ENCODE measurements at places on chromosomes 2 and 18.

DNA sequence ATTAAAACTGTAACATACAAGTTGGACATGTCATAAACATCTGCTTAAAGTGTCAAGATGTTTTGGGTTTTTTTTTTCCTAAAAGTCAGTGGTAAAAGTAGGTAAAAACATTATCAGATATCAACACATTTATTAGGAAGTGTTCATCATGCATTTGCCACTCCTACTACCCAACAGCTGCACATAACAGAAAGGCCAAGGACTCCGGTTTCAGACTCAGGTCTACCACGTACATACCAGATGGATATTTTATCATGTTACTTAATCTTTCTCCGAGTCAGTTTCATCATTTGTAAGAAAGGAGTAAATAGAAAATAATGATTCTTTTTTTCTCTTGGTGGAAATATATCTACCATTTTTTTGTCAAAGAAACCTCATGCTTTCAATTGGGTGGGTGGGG lies 192.3 kb downstream of the UBE2E3 start:
- H3K36me3 ChIP-seq, result peaks cover 30% of the 10 kb centered on the region
- peaks cover 37% of the 10 kb centered on the region for H3K4me1 ChIP-seq
- no peak overlapping the region for H3K4me3 ChIP-seq
- no peak for DNase-seq
- H3K27me3 ChIP-seq, result no peaks in the 10 kb centered on the region
- H3K27ac ChIP-seq, result no peak overlapping the region

DNA sequence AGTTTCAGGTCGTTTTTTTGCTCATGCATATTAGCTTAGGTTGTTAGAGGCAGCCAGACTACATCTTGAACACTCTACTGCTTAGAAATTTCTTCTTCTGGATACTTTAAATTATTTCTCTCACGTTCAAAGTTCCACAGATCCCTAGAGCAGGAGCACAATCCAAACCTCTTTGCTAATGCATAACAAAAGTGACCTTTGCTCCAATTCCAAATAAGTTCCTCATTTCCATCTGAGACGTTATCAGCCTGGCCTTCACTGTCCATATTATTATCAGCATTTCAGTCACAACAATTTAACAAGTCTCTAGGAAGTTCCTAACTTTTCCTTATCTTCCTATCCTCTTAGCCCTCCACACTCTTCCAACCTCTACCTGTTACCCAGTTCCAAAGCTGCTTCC lies 50.4 kb upstream of the ERMN start:
- DNase-seq, result no peak
- no peak overlapping the region for H3K27ac ChIP-seq
- H3K4me1 ChIP-seq, result no peaks in the 10 kb centered on the region

DNA sequence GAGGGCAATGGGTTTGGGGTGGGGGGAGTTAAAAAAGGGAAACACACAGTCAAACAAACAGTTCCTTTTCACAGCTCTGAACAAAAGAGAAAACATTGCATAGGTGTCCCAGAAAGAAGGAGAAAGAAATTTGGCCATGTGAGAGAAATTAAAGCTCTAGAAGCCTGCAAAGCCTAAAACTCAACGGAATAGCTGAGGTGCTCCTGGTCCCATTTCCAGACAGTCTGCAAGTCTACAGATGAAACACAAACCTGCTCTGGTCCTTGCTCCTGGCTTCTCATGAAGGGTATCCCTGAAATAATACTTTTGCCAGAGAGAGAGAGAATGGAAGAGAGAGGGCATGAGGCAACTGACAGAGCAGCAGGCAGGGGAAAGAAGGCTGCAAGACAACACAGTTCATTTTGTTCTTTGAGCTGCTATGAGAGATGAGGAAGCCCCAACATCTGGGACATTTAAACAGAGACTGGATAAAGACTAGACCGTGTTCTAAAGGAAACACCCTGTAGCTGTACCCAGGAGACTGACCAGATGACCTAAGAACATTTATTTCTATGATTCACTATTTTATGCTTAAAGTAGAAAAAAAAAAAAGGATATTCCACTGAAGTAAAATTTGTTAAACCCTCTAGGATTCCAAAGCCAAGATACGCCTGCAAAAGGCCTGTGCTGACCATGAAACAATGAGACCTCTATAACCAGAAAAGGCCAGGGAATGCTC lies 57.3 kb upstream of the CYP26B1 start:
- no peak overlapping the region for H3K4me3 ChIP-seq
- H3K36me3 ChIP-seq, result no peaks in the 10 kb centered on the region
- no peaks in the 10 kb centered on the region for H3K4me1 ChIP-seq
- H3K27me3 ChIP-seq, result no peaks in the 10 kb centered on the region
- no peak for DNase-seq
- no peak overlapping the region for H3K27ac ChIP-seq

GRCh38 chr18:31680433-31680811 lies 4.0 kb downstream of the B4GALT6 start:
- no peak overlapping the region for H3K4me3 ChIP-seq
- H3K27me3 ChIP-seq, result peaks cover 42% of the 10 kb centered on the region
- DNase-seq, result no peak

- H3K4me1 ChIP-seq, result no peaks in the 10 kb centered on the region
- H3K27me3 ChIP-seq, result no peaks in the 10 kb centered on the region
- H3K4me3 ChIP-seq, result no peak overlapping the region
- no peak overlapping the region for H3K27ac ChIP-seq
- DNase-seq, result no peak
- no peaks in the 10 kb centered on the region for H3K36me3 ChIP-seq
These were observed 1450.0 kb downstream of the LRP1B start for GRCh38 chr2:140680862-140681261.

DNA sequence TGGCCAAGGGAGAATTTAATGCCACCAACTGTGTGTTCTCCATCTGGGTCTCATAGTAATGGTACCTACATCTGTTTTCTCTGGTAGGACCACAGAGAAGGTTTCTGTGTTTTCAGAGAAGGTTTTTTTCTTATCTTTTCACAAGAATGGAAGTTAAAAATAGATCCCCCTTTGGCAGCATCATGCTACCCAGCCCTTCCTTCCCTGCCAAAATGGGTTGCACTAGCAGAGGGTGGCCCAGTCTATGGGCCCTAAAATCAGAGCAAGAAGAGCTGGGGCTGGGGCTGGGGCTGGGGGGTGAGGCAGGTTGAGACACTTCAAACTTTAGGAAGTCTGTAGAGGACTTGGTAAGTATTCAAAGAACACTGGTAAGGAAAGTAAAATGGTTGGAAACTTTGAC lies 44.8 kb upstream of the ZDBF2 start:
- no peak for DNase-seq
- no peaks in the 10 kb centered on the region for H3K36me3 ChIP-seq
- peaks cover 8% of the 10 kb centered on the region for H3K27me3 ChIP-seq
- H3K27ac ChIP-seq, result no peak overlapping the region

DNA sequence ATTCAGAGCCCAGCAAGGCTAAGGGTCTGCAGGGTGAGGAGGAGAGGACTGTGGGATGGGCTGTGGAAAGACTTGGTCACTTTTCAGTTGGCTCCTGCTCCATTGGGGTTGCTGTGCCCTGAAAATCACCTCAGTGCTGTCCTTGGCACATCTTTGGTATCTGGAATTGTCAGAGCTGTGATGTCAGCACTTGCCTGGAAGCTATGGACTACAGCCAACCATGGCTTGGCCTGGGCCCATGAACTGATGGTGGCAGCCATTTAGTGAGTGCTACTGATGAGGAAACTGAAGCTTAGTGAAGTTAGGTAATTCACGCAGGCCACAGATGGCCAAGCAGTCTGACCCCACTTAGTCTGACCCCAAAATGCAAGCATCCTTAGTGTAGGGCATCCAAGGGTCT lies 121.8 kb upstream of the SERPINE2 start:
- H3K4me3 ChIP-seq, result no peak overlapping the region
- H3K4me1 ChIP-seq, result no peaks in the 10 kb centered on the region
- no peak for DNase-seq
- no peak overlapping the region for H3K27ac ChIP-seq
- peaks cover 8% of the 10 kb centered on the region for H3K27me3 ChIP-seq

GRCh38 chr2:17615728-17616351 lies 75.3 kb downstream of the VSNL1 start:
- H3K27ac ChIP-seq, result no peak overlapping the region
- H3K4me1 ChIP-seq, result no peaks in the 10 kb centered on the region
- no peaks in the 10 kb centered on the region for H3K36me3 ChIP-seq
- no peaks in the 10 kb centered on the region for H3K27me3 ChIP-seq
- H3K4me3 ChIP-seq, result no peak overlapping the region

DNA sequence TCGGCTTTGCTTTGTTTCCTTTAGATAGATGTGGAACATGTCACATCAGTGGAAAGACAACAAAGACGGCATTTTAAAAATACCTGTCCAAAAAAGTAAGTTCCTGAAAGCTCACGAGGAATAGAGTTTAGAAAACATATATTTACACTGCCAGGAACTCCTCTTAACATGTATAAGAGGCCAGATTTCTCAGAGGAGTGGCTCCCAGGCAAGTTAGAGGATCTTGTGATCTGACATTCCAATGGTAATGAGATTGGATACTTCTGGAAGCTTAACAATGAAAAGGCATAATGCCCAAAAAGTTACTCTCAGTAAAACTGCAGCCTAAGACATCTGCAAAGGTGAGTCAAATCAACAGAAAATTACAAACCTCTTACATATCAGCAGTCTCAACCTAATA lies 77.1 kb downstream of the CYRIA start:
- H3K27me3 ChIP-seq, result no peaks in the 10 kb centered on the region
- H3K4me3 ChIP-seq, result no peak overlapping the region
- DNase-seq, result no peak
- H3K36me3 ChIP-seq, result no peaks in the 10 kb centered on the region
- no peaks in the 10 kb centered on the region for H3K4me1 ChIP-seq
- H3K27ac ChIP-seq, result no peak overlapping the region

DNA sequence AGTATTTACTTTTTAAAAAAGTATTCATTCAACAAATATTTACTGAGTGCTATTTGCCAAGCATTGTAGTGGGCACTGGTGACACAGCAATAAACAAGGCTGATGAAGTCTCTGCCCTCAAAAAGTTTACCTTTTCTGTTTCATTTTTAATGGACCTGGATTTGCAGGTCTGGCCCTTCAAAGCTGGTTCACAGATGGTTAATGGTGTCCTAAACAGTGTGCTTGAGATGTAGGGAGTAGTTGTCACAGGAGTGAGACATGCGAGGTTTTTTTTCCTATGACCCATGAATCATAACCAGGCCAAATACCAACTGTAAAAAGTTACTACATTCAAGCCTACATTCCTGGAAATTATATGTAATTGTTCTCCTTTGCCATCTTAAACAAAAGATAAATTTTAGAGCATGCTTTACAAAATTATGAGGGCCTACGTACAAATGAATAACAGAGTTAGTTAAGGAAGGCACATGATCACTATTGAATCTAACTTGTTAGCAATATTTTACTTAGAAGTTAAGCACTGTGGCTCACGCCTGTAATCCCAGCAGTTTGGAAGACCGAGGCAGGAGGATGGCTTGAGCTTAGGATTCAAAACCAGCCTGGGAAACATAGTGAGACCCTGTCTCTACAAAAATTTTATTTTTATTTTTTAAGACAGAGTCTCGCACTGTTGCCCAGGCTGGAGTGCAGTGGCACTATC lies 223.9 kb downstream of the MBD5 start:
- no peak overlapping the region for H3K4me3 ChIP-seq
- no peak for DNase-seq
- no peaks in the 10 kb centered on the region for H3K27me3 ChIP-seq
- no peaks in the 10 kb centered on the region for H3K4me1 ChIP-seq
- H3K27ac ChIP-seq, result no peak overlapping the region
- H3K36me3 ChIP-seq, result peaks cover 15% of the 10 kb centered on the region

DNA sequence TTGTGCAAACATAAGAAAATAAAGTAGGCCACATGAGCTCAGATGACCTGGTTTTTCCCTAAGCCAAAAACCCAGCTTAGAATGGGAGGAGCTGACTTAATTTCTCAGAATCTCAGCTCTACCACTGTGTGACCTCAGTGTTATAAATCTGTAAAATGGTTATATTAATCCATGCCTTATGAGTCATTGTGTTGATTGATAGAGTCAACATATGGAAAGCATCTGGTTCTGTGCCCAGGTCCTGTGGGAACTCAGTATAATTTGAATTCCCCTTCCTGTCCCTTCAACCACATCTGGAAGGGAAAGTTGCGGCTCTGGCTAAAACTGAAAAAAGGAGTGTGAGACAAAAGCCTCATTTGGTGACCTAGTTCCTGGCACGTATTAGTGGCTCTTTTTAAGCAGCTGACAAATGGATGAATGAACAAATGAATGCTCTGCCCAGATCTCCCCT lies 25.7 kb downstream of the TMEM177 start:
- DNase-seq, result no peak
- no peak overlapping the region for H3K27ac ChIP-seq
- no peaks in the 10 kb centered on the region for H3K27me3 ChIP-seq
- peaks cover 7% of the 10 kb centered on the region for H3K4me1 ChIP-seq
- H3K4me3 ChIP-seq, result no peak overlapping the region
- no peaks in the 10 kb centered on the region for H3K36me3 ChIP-seq

GRCh38 chr2:32484937-32485336 lies 128.1 kb downstream of the BIRC6 start:
- no peak overlapping the region for H3K27ac ChIP-seq
- no peaks in the 10 kb centered on the region for H3K4me1 ChIP-seq
- DNase-seq, result no peak
- H3K36me3 ChIP-seq, result peaks cover 43% of the 10 kb centered on the region
- no peaks in the 10 kb centered on the region for H3K27me3 ChIP-seq

DNA sequence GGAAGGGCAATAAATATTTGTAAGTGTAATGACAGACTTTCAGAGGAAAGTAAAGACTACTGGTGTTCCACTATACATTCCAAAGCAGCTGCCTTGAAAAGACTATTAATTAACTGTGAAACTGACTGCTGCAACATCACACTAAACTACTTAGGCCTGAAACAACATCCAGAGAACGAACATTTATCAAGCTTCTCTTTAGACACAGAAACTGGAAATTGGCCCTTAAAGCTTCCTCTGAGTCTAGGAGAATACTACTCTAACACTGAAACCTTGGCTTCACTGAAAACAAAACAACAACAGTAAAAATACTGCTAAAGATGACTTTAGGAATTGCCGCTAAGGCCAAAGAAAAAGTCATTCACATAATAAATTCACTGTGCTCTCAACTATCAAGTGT lies 74.6 kb downstream of the ESCO1 start:
- no peak overlapping the region for H3K27ac ChIP-seq
- H3K4me3 ChIP-seq, result no peak overlapping the region
- no peaks in the 10 kb centered on the region for H3K27me3 ChIP-seq
- DNase-seq, result no peak

GRCh38 chr2:148642891-148643416 lies 1.6 kb upstream of the EPC2 start:
- peaks cover 24% of the 10 kb centered on the region for H3K27me3 ChIP-seq
- H3K4me1 ChIP-seq, result peaks cover 23% of the 10 kb centered on the region
- peak overlapping the region; percentile 88 for H3K4me3 ChIP-seq
- H3K27ac ChIP-seq, result no peak overlapping the region

GRCh38 chr2:239716536-239717318 lies 308.4 kb downstream of the NDUFA10 start:
- no peak overlapping the region for H3K4me3 ChIP-seq
- no peak for DNase-seq
- H3K36me3 ChIP-seq, result no peaks in the 10 kb centered on the region
- no peaks in the 10 kb centered on the region for H3K4me1 ChIP-seq
- no peak overlapping the region for H3K27ac ChIP-seq
- no peaks in the 10 kb centered on the region for H3K27me3 ChIP-seq

GRCh38 chr18:50340078-50340477 lies 34.8 kb upstream of the SKA1 start:
- H3K4me3 ChIP-seq, result no peak overlapping the region
- H3K4me1 ChIP-seq, result no peaks in the 10 kb centered on the region
- DNase-seq, result no peak
